ENCODE measurements at places on chromosomes 5 and 9.

DNA sequence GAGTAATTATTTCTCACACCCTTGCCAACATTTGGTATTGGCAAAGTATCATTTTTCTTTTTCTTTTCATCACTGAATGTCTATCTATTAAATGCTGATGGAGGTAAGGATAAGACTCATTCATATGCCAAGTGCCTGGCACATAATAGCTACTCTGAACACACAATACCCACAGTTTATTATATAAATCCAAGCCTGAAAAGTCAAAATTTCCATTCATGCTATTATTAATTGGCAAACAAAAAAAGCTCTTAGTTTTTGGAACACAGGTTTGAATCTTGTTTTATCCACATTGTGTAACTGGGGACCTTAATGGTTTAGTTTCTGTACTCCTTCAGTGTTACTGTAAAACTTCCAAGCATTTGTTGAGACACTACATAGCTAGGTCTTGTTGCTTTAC lies 6.4 kb upstream of the ATOX1 start:
- DNase-seq, result no peak

- no peak for DNase-seq
These were observed 75.7 kb downstream of the AMBP start for GRCh38 chr9:114002271-114002985.

DNA sequence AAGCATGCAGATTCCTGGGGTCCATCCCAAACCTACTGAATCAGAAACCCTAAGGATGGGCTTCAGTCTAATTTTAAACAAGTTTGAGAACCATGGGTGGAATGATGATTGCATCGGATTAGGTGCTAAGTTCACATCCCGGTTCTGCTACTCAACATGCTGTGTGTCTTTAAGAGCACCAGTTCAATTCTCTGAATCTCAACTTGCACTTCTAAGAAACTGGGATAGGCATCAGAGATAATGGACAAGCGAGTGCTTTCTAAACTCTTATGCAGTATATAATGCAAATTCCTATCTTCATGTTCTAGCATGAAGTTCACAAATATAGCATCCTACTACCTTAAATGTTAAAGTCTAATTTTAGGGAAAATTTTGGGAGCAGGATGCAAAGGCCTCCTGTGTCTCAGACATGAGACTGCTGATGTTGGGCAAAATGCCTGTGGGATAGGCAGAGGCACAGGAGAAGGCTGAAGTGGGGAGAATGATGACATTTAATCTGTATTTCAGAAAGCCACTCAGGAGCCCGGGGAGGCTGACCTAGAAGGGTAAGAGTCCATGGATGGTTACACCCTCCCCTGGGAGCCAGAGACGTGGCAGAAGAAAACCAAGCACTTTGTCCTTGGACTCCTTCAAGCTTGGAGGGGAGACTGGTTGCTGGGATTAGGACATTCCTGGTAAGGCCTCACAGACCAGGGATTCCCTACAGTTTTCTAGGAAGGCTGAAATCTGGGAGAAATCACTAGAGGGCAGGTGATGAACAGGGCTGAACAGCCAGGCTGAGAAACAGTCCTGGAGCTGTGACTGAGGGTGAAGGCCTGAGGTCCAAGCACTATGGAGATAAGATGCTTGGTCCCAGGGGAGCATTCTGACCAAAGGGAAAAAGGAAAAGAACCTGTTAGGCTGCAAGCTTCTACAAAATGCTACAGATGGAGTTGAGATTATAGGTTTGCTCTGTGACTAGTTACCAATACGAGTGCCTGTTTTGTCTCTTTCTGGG lies 311.9 kb upstream of the PANK3 start:
- no peak for DNase-seq

DNA sequence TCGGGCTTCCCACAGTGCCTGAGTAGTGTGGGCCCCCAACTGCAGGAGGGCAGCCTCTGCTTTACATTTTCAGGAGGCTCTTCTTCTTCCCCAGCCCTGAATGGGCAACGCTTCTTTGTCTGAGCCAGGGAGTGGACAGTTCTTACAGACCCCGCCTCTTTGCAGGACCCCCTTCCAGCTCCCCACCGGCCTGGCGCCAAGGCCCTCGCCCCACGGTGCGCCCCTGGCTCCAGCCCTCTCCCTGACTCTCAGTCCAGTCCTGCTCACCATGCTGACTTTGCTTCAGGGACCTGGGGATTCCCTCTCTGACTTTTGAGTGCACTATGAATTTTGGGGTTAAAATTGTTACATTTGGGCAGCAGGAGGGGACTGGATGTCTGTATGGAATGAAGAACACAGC lies 123.8 kb downstream of the HSD17B3 start:
- no peak for DNase-seq

GRCh38 chr9:127880143-127880542 lies 2.7 kb upstream of the AK1 start:
- DNase-seq, result no peak

- no peak for DNase-seq
These were observed 80.1 kb upstream of the LPAR1 start for GRCh38 chr9:111118256-111118948.

DNA sequence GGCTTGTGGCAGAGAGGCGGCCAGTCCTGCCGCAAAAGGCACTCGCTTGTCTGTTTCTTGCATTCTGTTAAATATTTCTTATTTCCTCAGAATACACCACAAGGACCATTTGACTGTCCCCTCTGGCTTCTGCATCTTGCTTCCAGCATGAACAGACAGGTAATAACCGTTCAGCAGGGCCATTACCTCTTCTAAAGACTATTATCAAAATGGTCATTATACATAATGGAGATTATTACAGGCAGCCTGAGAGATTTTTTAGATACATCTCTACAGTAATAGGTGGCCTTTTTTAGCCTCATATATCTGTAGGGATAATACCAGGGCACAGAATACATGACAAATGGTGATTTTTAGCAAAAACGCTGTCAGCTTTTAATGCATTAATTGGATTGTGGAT lies 382.0 kb downstream of the PSAT1 start:
- no peak for DNase-seq

GRCh38 chr9:18338042-18338441 lies 135.9 kb upstream of the ADAMTSL1 start:
- DNase-seq, result no peak

- DNase-seq, result no peak
These were observed 73.8 kb downstream of the AMBP start for GRCh38 chr9:114004221-114004716.

- no peak for DNase-seq
These were observed 110.1 kb upstream of the GRIN3A start for GRCh38 chr9:101848485-101848919.

DNA sequence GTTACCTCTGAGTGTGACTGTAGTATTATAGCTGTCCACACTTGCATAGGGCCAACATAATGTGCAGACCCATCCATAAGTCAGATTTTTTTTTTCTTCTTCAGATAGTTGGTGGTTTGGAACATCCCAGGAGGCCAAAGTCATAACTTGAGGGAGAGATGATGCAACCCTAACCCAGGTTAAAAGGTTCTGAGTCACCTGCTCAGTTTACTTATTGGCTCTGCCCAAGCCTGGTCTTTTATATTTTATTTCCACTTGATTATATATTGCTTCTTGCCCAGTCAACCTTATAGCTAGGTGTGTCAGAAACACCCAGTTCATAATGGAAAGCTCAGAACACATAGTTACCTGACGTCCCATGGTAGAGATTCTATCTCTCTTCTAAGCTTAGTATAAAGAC lies 113.1 kb upstream of the PCSK1 start:
- no peak for DNase-seq

DNA sequence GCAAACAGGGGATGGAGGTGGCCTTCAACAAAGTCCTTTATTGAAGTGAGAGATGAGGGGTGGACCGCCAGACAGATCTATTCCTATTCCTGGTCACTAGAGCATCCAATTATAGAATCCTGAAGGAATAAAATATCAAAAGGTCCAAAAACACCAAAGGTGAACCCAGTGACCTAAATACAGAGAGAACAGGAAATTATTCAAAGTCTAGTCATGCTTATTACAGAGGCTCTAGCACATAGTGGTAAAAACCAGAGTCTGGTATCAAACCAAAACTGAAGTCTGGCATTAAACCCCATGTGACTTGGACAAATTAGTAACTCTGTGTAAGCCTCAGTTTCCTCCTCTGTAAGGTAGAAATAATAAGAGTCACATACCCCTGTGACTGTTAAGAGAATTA lies 100.5 kb upstream of the SNX2 start:
- DNase-seq, result no peak

GRCh38 chr5:60597572-60598320 lies 102.2 kb downstream of the DEPDC1B start:
- no peak for DNase-seq

DNA sequence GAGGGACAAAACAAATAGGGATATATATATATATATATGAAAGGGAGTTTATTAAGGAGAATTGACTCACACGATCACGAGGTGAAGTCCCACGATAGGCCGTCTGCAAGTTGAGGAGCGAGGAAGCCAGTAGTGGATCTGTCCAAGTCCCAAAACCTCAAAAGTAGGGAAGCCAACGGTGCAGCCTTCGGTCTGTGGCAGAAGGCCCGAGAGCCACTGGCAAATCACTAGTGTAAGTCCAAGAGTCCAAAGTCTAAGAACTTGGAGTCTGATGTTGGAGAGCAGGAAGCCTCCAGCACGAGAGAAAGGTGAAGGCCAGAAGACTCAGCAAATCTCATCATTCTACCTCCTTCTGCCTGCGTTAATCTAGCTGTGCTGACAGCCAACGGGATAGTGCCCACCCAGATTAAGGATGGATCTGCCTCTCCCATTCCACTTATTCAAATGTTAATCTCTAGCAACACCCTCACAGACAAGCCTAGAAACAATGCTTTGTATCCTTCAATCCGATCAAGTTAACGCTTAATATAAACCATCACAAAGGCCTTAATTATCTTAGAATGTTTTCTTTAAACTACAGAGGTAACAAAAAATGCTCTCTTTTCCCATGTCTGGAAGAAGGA lies 23.8 kb upstream of the DAB2 start:
- DNase-seq, result no peak

GRCh38 chr9:131724683-131725082 lies 15.2 kb downstream of the RAPGEF1 start:
- DNase-seq, result no peak

DNA sequence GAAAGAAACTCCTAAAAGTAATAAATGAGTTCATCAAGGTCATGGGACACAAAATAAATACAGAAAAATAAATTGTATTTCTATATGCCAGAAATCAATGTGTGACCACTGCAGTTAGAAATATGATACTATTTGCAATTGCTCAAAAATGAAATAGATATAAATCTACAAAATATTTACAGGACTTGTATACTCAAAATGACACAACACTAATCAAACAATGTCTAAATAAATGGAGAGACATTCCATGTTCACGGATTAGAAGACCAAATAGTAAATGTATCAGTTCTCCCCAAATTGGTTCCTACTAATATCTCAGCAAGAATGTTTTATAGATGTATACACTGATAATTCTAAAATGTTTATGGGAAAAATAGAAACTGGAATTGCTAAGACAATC lies 345.3 kb downstream of the NR2F1-AS1 start:
- DNase-seq, result no peak

DNA sequence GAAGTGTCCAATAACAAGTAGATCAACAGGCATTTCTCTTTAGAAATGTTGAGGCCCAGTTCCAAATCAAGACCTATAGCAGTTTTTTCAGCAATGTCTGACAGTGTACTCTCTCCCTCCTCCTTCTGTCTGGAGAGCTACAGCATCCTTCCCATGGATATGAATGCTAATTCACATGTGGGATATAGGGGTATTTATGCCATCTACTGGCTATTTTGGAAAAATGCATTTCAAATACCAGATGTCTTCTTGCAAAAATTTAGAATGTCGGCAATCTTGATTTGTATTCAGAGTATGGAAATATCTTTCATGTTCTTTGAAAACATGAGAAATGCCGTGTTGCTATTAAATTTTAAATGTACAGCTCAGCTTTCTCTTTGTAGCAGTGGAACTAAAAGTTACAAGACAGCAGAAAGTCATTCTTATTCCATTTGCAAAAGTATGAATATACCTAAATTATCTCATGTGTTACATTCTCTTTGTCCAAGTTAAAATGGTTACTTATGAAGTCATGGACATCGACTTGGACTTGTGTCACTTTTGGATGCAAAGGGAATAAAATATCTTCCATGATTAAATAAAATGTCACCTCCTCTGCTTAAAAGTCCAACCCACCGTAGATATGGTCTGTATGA lies 647.8 kb downstream of the TAF11L14 start:
- no peak for DNase-seq

GRCh38 chr9:111475195-111475594 lies 9.0 kb downstream of the ECPAS start:
- no peak for DNase-seq

- DNase-seq, result no peak
These were observed 485 bp downstream of the FAM53C start for GRCh38 chr5:138338411-138339090.

DNA sequence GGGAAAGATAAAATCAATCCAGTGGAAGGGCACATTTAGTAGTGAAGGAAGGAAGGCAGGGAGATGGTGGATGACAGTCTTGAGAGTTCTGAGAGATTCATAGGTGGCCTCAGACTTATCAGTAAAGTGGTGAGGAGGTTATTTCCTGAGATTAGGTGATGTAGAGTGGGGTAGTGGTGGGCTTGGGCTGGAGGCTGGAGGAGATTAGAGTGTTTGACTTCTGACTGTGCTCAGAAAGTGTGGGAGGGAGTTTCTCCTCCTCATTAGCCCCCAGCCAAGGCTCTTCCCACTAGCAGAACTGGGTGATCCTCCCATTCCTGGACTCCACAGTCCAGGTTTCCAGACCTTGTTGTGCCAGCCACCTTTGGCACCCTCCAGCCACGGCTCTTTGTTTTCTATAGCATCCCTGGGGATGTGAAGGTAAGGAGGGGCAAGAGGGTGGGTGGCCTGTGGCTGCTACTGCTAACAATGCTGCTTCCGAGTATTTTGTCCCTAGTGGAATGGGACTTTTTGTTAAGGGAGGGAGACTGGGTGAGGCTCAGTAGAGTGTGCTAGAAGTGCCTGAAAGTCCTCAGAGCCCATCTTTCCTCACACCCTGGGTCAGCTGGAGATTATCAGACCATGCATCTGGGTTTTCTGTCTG lies 94.4 kb downstream of the ADRB2 start:
- no peak for DNase-seq

GRCh38 chr5:137642091-137642490 lies 93.8 kb downstream of the KLHL3 start:
- no peak for DNase-seq

DNA sequence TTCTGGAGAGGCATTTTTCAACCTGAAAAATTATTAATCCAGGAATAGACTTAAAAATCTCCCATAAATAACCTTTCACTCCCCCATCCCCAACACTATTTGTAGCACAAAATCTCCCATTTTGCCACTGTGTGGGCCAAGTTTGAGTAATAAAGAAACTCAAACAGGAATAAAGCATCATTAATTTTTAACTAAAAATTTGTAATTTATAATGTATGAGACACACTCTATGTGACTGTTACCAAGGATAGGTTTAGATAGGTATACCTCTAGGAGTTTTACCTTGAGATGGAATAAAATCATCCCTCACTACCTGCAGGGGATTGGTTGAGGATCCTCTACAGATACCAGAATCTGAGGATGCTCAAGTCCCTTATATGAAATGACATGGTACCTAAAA lies 30.1 kb downstream of the CHD1 start:
- no peak for DNase-seq
